G401 (cell line): ENCODE measurements at places on chromosomes 6 and 20.

- no peak for DNase-seq
These were observed 19.6 kb downstream of the FARS2 start for GRCh38 chr6:5280920-5281319.

DNA sequence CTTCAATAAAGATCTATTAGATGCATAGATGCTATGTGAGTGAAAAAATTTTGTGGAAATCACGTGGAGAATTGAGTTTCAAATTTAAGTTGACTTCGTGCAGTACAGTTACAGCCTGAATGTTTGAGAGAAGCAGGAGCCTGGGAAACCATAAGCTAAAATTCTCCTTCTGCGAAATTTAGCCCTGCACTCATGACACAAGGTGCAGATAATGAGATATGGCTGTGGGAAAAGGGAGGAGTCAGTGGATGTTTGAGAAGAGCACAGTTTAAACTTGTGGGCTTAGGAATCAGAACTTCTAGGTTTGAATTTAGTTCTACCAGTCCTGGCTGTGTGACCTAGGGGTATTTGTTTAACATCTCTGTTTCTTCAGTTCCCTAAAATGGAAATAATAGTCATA lies 32.1 kb upstream of the SIRPG start:
- no peak for DNase-seq

DNA sequence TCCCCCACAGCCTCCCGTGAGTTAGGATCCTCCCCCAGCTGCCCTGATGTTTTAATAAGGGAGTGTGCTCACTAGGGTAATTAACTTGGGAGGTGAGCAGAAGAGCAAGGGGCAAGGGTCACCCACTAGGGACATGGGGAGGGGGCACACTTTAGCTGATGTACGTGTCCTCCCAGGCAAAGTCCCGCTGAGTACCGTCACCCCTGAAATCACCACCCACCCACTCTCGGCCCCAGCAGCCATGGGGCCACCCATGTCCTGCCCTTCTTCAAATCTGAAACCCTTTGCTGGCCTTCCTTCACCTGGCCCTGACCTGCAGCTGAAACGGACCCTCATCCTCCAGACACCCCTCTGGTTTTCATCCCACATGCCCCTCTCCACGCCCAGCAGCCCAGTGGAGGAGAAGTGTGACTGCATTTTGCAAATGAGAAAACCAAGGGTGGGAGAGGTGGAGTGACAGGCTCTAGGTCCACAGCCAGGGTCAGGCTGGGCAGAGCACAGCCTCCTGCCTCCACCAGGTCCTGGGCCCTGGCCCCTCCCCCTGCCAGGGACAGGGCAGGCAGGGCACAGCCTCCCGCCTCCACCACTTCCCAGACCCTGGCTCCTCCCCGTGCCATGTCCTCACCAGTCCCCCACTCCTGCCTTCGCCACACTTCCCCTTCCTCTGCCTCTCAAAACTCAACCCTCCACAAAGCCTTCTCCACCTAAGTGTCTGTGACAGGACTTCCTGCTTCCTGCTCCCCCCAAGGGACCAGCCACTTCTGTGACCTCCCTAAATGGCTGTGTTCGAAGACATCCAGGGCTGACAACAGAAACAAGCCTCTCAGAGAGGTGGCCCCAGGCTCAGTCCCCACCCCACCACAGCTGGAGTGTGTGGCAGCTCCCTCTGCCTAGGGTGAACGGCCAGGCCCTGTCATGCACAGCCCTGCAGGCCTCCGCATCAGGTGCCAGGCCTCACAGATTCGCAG lies 15.1 kb downstream of the ACSS1 start:
- DNase-seq, result no peak

DNA sequence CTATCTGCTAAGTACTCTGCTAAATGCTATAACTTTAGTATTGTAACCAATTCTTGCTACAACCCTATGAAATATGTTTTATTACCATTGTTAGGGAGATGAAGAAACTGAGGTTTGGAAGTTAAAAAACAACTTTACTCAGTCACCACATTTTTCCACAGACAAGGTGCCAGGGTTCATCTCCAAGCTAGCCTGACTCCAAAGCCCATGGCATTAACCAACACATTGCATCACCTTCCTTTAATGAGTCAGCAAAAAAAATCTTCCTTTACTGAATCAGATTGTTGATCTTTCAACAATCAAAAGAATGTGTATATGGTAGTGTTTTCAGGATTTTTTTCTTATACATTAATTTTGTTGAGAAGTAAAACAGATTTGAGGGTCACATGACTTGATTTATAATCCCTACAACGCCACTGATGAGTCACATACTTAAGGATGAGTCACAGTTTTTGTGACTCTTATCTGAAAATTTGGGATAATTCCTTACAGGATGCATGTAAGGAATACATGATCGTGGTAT lies 41.5 kb downstream of the MAN1A1 start:
- no peak for DNase-seq

- DNase-seq, result no peak
These were observed 276.6 kb upstream of the CNR1 start for GRCh38 chr6:88442737-88443136.

GRCh38 chr20:58718729-58719128 lies 26.1 kb downstream of the NPEPL1 start:
- DNase-seq, result no peak

GRCh38 chr6:15588971-15589634 lies 73.7 kb downstream of the DTNBP1 start:
- DNase-seq, result no peak

DNA sequence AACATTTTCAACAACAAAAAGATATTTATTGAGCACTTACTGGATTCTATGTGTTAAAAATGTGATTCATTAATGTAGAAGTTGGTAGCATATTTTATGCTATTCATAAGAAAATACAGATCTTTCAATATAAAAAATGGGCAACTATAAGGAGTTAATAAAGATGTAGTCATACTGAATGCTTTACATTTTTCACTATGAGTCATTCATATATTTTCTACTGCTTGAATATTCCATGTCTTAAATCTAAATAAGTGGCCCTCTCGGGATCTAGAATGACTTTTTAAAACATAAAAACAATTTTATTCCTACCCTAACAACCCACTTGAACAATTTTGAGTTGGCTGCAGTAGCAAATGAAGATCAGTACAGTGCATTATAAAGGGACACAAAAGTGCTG lies 362.1 kb downstream of the PHF3 start:
- no peak for DNase-seq

DNA sequence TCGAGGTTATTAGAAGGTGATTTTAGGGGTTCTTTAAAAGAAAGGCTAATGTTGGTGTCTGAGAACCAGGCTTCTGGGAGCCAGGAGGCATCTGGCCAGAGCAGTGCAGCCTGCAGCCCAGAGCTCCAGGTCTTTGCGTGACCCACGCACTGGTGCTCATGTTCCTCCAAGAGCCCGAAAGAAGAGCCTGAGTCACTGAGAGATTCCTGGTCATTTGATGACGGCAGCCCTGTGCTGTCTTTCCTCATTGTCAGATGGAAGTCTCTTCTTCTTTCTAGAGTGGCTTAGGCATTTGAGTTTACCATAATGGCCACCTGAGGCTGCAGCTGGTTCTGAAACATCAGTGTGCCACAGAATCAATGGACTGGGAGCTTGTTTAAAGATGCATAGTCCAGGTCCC lies 46.4 kb downstream of the CD109 start:
- DNase-seq, result no peak

GRCh38 chr6:137258170-137258569 lies 39.0 kb upstream of the IFNGR1 start:
- no peak for DNase-seq

- DNase-seq, result no peak
These were observed 40.1 kb upstream of the PMEPA1 start for GRCh38 chr20:57749869-57750268.

- no peak for DNase-seq
These were observed 277.3 kb downstream of the ZNF217 start for GRCh38 chr20:53316206-53316937.

- no peak for DNase-seq
These were observed 103.9 kb downstream of the EPM2A start for GRCh38 chr6:145631374-145631773.

DNA sequence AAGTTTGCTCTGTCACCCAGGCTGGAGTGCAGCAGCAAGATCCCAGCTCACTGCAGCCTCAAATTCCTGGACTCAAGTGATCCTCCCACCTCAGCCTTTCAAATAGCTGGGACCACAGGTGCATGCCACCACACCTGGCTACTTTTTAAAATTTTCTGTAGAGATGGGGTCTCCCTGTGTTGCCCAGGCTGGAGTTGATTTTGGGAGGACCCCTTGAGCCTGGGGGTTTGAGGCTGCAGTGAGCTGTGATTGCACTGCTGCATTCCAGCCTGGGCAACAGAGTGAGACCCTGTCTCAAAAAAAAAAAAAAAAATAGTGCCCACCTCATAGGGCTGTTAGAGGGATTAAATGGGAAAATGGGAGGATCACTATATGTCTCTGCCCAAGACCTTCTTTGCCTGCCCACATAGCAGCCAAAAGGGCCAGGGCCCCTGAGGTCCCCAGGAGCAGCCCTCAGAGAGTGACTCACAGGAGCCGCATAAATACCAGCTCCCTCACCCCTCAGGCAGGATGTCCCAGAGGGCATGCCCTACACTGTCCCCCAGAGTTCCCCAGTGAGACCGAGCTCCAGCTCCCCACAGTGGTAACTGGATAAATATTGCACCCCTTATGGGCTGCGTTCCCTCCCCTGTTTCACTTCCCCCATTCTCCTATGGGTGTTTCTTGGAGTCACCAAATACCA lies 11.7 kb upstream of the MDGA1 start:
- DNase-seq, result no peak

DNA sequence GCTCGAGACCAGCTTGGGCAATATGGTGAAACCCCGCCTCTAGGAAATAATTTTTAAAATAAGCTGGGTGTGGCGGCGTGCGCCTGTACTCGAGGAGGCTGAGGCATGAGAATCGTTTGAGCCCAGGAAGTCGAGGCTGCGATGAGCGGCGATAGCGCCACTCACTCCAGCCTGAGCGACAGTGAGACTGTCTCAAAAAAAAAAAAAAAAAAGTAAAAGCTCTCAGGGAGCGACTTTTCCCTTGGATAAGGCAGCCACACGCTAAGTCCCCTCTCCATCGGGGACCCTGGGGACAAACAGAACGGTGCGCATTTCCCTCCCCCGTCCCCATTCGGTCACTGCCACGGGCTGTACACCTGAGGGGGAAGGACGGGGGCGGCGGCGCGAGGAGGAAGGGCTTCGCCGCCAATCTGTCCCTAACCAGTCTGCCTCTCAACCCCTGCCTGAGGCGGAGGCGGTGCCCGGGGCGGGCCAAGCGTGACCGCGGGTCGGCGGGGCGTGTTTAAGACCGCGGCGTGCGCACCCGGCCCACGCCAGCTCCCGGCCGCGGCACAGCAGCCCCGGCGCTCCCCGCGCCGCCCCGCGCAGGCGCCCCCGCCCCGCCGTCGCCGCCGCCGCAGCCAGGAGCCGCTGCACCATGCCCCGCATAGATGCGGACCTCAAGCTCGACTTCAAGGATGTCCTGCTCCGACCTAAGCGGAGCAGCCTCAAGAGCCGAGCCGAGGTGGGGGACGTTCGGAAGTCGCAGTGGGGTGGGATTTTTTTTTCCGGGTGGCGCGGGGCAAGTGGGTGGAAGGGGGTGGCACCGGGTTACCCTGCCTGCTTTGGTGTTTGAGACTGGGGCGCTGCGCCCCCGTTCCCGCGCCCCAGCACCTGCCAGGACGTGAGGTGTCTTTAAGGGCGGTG lies at the start of gene GMPR:
Gene GMPR, plus strand, starts transcription at position 531 of the 906 bp plus-strand sequence. Its CDS starts 107 bp downstream, at position 638.
- no peak for DNase-seq

DNA sequence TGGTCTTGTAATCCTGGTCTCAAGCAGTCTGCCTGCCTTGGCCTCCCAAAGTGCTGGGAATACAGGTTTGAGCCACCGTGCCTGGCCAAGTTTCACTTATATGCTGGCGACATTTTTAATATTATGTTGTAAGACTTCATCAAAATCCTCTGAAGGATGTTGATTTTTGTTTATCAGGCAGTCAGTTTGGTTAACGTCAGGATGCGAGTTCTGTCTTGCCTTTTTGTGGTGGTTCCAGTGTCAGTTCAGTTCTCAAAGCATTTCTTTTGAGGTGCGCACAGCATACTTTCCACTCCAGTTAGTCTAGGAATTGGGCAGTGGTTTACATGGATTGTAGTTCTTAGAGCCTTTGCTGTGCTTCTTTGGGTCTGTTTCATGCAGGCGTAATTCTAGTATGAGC lies 24.9 kb downstream of the SCAF8 start:
- no peak for DNase-seq

DNA sequence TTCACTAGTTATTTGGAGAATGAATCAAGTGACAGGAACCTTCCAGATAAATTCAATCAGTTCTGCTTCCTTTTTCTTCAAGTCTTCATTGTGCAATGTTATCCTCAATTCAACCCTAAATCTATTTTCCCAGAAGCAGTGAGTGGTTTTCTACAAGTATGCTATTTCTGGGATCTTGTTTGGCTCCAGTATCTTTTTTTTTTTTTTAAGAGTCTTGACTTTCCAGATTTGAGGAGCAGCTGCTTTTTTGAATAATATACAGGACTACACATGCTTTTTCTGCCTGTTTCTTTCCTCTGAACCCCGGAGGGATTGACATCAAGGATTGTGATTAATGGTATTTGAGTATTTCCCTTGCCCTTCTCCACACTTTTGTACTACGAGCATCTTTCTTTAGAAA lies 339.2 kb upstream of the JAG1 start:
- DNase-seq, result no peak

GRCh38 chr20:37484331-37484730 lies 36.7 kb upstream of the NNAT start:
- no peak for DNase-seq

DNA sequence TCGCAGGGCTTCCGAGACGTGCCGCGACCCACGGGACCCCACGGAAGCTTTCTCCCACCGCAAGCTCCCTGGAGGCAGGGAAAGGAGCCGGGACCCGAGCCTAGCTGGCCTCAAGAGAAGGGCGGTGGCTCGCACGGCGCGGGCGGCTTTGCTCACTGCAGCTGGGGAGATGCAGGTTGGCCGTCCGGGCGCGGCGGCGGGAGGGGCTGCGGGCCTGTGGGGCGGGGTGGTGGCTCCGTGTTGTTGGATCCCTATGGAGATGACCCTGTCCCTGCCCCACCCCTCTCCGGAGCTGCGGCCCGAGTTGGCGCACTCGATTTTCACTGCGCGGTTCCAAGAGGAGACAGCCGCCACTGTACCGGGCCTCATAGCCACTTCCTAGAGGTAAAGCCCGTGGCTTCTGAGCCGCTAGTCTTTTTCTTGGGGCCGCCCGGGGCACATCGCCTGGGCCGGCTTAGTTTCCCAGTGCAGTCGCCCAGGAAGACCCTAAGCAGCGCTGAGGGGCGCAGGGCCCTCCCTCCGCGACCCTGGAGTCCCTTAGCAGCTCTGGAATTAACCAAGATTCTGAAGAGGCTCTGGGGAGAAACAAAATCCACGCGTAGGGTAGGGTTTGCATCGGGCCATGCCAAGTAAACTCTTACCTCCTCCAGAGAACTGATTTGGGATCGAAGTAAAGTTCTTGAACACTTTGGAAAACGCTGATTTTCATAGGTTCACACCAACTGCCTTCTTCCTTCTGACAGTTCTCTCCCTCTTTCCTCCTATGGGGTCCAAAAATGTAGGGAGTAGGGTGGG lies at the start of gene ECT2L:
Gene ECT2L, plus strand, starts transcription at position 279 of the 795 bp plus-strand sequence. CDS start 17,188 bp downstream, outside the sequence.
- no peak for DNase-seq

DNA sequence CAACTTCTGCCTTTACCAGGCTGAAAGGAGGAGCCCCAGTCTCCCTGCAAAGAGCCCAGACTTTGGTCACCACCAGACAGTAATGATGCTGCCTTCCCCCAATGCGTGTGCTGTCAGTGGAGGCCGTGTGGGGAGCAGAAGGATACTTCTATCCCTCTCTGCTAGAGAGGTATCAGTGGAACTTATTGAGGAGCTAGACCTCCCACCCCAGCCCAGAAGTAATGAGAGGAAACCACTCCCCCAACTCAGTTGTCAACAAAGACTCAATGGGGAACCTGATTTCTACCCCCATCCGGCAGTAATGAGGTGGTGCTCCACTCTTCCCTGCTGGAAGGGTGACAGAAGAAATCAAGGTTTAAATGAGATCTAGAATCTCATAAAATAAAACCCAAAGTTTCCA lies 4.4 kb upstream of the WFDC8 start:
- DNase-seq, result no peak

- DNase-seq, result no peak
These were observed 38.6 kb downstream of the NKX2-4 start for GRCh38 chr20:21358737-21359136.
